ENCODE measurements at places on chromosomes 13 and 19.

- no peak for DNase-seq
These were observed 169.3 kb downstream of the LHFPL6 start for GRCh38 chr13:39433651-39434050.

- no peak for DNase-seq
These were observed 3.1 kb upstream of the JSRP1 start for GRCh38 chr19:2259336-2259735.

GRCh38 chr19:29681422-29682235 lies 16.4 kb downstream of the PLEKHF1 start:
- no peak for DNase-seq

DNA sequence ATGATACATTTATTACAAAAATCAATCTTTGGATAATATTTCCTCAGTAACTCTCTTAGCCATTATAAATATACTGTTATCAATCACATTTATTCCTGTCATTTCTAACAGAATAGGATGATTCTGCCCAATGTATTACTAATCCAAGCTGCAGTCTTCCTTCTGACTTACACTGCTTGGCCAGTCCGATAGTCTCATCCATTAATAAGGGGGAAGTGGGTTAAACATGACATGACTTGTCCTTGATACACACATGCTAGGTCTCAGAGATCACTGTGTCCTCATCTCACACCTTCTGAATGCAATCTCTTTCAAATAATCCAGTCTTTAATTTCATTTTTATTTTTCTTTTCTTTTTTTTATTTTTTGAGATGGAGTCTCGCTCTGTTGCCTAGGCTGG lies 18.8 kb downstream of the SACS start:
- no peak for DNase-seq

- no peak for DNase-seq
These were observed 282.0 kb downstream of the DNAJC15 start for GRCh38 chr13:43305416-43305815.

GRCh38 chr13:97445522-97446187 lies 11.7 kb downstream of the RAP2A start:
- no peak for DNase-seq

- DNase-seq = peak; percentile 73
These were observed 8.8 kb downstream of the GIPR start for GRCh38 chr19:45676851-45677263.

- no peak for DNase-seq
These were observed 14.3 kb downstream of the ERICH4 start for GRCh38 chr19:41457241-41457640.

GRCh38 chr19:46902402-46902766 lies 41.6 kb downstream of the ARHGAP35 start:
- no peak for DNase-seq

DNA sequence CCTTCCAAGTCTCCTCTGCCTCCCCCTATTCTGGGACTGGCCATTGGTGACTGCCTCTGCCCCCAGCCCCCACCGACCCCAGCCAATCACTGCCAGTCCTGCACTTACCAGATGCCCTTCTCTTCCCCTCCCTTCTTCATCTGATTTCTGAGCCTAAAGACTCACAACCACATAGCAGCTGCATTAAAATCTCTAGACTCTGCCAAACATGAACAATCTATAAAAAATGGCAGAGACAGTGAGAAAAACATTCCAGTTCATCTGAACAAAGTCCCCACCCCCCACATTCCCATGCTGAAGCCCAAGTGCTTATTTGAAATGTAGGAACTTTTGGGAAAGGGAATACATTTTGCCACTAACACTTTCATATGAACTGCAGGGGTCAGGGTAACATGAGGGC lies 60.8 kb downstream of the KCTD12 start:
- DNase-seq = no peak

DNA sequence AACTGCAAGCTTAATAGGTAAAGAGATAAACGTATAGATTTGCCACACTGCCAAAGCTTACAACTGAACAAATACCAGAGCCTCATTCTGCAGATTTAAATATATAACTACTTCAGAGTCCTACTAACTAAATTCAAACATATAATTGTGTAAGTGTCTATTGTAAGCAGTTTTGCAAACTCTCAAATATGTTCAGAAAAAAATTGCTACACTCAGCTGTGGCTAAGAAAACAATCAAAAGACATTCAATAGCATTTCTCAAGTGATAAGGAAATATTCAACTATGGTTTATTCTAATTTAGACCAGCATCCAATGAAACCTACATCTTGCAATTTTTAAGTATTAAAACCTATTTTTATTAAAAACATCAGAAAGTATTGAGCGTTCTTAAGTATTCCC lies 202.4 kb downstream of the KCTD12 start:
- DNase-seq = no peak

GRCh38 chr13:44420376-44421220 lies 47.0 kb downstream of the SERP2 start:
- DNase-seq = no peak

GRCh38 chr19:4365341-4365740 lies 22.0 kb downstream of the MPND start:
- no peak for DNase-seq

DNA sequence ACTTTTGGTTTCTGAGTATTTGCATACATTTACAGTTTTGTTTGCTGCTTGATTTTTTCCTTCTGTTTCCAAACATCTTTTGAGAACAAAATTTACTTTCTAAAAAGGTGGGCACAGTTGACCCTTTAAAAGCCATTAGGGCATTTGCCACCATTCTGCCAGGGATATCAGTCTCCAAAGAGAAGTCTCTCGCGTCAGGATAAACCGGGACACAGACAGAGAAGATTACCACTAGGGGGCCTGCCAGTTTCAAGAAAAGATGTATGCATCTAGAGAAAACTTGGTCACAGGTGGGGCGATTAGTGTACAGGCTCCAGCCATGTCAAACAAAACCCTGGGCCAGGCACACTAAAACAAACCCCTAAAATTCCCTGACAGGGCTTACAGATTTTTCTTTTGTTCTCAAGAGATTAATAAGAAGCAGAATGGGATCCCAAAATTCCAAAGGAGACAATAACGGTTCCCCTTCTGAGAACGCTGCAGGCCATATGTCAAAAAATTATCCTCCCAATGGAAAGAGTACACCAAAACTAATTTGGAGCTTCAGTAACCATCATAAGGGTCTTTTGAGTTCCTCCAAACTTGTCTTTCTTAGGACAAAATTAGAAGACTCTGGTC lies 10.7 kb upstream of the PABPC3 start:
- no peak for DNase-seq

DNA sequence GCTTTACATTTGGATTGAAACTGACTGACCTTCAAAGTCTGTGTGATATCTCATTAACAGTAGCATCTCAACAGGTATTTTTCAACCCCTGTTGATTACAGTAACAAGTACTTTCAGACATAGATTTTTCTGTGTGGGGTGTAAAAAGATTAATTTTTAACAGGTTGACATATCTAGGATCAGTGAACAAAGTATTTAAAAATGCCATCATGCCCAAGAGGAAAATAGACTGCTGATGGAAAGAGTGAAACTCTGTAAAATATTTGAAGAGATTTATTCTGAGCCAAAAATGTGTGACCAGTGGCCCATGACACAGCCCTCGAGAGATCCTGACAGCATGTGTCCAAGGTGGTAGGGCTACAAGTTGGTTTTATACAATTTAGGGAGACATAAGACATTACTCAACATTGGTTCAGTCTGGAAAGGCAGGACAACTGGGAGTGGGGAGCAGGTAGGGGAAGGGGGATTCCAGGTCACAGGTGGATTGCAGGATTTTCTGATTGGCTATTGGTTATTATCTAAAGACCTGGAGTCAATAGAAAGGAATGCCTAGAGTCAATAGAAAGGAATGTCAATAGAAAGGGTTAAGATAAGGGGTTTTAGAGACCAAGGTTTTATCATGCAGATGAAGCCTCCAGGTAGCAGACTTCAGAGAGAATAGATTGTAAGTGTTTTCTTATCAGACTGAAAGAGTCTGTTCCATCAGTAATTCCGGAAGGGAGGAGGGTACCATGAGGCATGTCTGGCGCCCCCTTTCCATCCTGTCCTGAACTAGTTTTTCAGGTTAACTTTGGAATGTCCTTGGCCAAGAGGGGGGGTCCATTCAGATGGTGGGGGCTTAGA lies 29.1 kb downstream of the TNFRSF19 start:
- DNase-seq = no peak
